NCI-H460 (cell line): ENCODE measurements at places on chromosomes 6 and 20. TPM values are rescaled to one million over a fixed set of nuclear protein-coding genes. Genes with fewer than 3 reads are reported as not detected.

- DNase-seq: no peak
Observed at GRCh38 chr6:14290041-14290771, 172.6 kb downstream of the CD83 start.

DNA sequence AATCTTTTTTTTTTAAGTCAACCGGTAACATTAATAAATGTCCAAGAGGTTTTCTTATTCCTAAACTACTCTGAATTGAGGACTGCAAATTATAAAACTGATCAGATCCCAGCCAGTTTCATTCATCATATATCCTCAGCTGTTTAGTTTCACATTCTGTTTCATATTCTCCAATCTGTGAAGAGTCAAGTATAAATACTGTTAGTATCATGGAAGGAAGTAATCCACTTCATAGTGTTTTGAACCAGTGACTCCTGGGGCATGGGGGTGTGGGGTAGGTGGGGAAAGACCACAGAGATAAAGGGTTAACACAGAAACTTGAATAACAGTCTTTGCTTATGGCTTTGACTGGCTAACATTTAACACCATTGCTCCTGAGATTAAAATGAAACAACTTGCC is 69.9 kb downstream of the FYN start:
- DNase-seq: no peak

GRCh38 chr20:61562897-61563504 is 310.9 kb downstream of the CDH4 start:
- no peak for DNase-seq

DNA sequence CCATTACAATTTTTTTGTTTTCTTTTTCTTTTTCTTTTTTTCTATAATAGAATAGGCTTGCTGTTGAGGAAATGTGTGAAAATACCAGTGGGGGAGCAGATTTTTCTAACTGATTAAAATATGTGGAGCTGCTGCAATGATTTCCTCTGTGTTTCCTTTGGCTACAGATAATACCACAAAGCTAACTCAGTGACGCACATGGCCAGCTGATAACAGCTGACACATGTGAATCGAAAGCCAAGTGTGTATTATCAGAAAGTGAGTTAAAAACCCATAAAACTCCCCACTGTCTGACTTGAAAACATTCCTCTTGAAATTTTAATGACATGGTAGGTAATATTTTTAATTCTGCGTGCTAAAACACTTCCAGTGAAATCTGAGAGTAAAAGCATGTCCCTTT is 70.8 kb upstream of the AHI1 start:
- DNase-seq: peak; percentile 59

Gene RAE1
- 34.0 and 42.8 TPM in 2 replicates for total RNA-seq
